ENCODE measurements at places on chromosomes 2 and 18.
A peak's percentile ranks its signal among the peaks of the same experiment; 100 is the strongest.

DNA sequence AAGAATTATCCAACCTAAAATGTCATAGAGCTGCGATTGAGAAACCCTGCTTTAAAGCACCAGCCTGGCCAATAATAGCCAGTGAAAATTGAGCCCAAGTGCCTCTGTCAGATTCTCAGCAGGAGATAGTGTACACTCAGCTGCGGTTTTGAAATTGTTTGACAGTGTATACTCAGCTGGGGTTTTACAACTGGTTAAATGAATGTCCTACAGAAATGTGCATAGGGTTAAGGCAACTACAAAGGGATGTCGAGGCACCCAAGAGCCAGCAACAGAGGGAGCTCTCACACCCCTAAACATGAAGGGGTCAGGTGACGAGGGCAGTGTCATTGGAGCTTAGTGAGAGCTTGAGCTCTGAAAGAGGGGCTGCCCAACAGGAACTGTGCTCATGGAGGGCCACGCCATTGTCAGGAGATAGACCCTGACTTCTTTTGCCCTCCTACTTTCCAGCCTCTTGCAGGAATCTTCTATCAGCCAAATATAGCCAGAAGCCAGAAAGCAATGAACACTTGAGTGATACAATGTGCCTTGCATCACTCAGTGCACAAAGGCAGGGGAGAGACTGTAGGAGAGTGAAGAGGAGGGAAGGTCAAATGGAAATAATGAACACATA is 15.1 kb downstream of the ACTG2 start:
- peak; percentile 26 for DNase-seq

DNA sequence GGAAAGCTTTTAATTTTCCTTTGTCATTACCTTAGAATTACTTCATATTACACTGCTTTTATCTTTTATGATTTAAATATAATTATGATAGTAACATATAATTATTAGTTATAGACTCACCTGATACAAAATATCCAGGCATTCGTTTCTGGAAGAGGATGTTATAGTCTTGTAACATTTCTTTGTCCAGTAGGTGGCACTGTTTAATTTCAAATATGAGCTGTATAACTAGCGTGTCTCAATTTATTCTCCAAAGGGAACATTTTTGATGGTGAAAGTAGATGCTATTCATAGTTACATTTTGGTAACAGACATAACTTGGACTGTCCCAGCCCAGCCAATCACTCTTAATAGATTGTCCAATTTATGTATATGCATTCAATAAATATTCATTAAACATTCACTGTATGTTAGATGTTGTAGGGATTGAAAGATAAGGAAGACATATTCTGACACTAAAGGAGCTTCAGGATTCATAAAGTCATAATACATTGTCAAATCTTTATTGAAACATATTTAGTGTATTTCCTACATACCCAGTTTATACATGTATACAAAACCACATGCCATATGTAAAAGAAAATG is 19.2 kb downstream of the DAW1 start:
- DNase-seq, result peak; percentile 74

DNA sequence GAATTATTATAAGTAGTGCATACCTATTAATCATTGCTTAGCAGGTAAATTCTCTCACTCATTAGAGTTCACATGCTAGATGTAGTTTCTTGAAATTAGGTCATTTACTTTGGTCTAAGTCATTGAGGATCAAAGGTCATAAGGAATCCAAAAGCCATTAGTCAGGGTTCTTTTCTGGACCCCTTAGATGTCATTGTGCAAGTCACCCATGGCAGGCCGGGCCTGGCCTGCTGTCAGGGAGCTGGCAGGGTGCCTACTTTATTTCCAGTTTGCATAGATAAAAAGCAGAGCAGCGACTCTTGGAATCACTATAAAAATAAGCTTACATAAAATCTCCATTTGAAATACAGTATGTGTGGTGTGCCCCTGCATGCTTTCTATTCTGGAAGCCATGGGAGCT is 91.3 kb downstream of the MEIS1 start:
- DNase-seq, result no peak

DNA sequence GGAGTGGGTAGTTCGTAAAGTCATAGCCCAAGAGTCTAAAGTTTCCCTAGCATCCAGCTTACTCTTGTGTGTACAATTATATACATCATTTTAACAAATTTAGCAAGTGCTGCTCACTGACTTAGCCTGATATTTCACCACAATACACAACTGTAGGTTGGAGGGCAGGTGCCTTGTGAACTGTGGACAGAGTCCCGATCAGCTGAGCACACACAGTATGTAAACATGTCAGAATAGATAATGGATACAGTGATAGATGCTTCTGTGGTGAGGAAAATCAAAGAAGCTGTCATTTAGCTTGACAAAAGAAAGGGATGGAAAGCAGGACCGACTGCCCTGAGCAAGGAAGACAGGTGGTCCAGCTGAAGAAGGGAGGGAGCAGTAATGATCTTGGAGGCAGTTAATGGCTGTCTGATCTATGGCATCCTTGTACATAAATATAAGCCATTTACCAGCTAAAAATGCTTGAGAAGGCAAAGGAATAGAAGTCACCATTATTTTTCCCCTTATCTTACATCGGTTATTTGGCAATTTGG is 372.8 kb upstream of the UBE2E3 start:
- no peak for DNase-seq

- no peak for DNase-seq
Measured at GRCh38 chr2:101500860-101501259, 25.9 kb upstream of the RFX8 start.

- no peak for DNase-seq
Measured at GRCh38 chr2:204274429-204274828, 270.8 kb upstream of the PARD3B start.

DNA sequence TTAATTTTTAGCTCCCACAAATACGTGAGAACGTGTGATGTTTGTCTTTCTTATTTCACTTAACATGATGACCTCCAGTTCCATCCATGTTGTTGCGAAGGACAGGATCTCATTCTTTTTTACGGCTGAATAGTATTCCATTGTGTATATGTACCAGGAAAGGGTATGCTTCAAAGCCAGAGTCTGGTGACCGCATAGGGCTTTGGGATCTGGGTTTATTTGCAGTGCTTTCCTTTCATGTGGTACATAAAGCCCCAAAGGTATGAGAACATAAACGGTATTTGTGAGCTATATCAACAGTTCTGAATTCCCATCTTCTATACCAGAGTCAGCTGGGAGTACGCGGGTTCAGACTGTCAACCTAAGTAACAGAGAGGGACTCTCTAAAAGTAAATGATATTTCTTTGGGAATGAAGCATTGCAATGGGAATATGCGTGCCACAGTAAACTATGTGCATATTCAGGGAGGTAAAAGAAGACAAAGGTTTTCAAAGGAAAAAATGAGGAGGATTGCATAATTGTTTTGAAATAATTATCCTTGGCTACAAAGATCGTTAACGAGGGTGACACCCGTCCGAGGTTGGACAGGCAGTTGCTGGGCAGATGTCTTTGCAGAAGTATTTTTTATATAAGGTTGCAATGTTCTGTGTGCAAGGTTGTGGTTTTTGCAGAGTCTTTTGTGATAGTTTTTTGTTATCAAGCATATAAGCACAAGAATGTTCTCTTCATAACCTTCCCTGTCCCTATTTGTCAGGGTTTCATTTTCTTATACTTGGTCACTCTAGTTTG is 24.4 kb downstream of the CRYGD start:
- DNase-seq, result no peak

GRCh38 chr2:240888130-240888889 is 7.6 kb downstream of the MAB21L4 start:
- DNase-seq, result no peak

GRCh38 chr18:24200494-24201290 is 61.8 kb downstream of the CABYR start:
- no peak for DNase-seq

- DNase-seq, result no peak
Measured at GRCh38 chr2:71235930-71236587, 9.2 kb upstream of the PAIP2B start.

GRCh38 chr2:118657466-118657865 is 190.0 kb downstream of the EN1 start:
- no peak for DNase-seq

GRCh38 chr18:6311456-6312215 is 103.1 kb downstream of the L3MBTL4 start:
- DNase-seq, result no peak

- no peak for DNase-seq
Measured at GRCh38 chr2:109724533-109725460, 69.3 kb upstream of the RGPD5 start.

GRCh38 chr18:7559709-7560319 is 7.3 kb upstream of the PTPRM start:
- no peak for DNase-seq

- DNase-seq, result no peak
Measured at GRCh38 chr2:128455721-128456050, 137.0 kb upstream of the HS6ST1 start.

GRCh38 chr2:103218516-103218915 is 456.7 kb downstream of the TMEM182 start:
- DNase-seq, result no peak

- peak; percentile 61 for DNase-seq
Measured at GRCh38 chr2:217142649-217143266, 282.9 kb upstream of the TNP1 start.

DNA sequence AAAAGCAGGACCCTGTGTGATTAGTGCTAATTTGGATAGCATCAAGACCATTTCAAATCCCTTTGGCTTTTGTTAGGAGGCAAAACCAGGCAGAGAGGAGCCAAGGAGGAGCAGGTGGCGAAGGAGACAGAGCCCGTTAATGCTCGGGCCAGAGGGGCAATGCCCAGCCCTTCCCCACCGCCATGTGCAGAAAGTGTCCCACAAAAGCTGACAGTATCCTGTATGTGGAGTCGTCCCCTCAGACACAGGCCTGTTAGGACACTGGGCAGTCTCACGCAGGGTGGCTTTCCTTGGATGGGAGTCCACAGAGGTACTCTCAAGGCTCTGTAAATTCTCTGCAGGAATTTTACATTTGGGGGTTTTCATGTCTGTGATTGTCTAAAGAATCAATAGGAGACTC is 44.8 kb upstream of the TFCP2L1 start:
- no peak for DNase-seq

DNA sequence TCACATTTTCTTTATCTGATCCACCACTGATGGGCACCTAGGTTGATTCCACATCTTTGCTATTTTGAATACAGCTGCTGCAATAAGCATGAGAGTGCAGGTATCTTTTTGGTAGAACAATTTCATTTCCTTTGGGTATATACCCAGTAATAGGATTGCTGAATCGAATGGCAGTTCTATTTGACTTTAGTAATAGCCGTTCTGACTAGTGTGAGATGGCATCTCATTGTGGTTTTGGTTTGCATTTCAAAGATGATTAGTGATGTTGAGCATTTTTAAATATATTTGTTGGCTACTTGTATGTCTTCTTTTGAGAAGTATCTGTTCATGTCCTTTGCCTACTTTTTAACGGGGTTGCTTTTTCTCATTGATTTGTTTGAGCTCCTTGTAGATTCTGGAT is 72.3 kb downstream of the CCDC138 start:
- peak; percentile 70 for DNase-seq

DNA sequence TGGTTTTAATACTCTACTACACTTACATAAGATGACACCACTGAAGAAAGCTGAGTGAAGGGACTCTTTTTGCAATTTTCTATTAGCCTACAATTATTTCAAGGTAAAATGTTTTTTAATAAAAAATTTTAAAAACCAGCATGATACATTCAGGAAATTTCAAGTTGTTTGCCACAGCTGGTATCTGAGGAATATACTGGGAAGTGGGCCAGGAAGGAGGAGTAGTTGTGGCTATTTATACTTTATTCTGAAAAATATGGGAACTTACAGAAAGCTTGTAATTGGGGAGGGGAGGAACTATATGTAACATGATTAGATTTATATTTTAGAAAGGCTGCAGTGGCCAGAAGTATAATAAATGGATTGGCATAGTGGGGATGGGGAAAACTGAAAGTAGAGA is 40.8 kb downstream of the WDR35 start:
- DNase-seq, result no peak

GRCh38 chr2:28977176-28977875 is 3.8 kb upstream of the TOGARAM2 start:
- DNase-seq, result no peak

DNA sequence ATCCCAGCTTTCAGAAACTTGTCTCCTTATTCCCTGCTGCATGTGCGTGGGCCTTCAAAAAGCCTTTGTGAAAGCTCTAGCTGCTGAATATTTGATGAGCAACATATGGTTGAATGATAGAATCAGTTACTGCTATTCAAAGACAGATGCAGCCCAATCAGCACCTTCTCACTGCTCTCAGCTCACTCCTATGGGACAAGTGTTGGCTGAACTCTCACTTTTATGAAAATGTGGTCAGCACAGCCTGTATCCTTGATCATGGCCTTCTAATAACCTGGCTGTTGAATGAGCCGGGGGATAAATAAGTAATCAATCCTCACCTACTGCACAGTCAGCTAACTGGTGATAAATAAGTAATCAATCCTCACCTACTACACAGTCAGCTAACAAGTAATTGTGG is 103.2 kb downstream of the PIEZO2 start:
- DNase-seq, result no peak

- DNase-seq, result no peak
Measured at GRCh38 chr2:195907474-195907873, 161.2 kb downstream of the DNAH7 start.

DNA sequence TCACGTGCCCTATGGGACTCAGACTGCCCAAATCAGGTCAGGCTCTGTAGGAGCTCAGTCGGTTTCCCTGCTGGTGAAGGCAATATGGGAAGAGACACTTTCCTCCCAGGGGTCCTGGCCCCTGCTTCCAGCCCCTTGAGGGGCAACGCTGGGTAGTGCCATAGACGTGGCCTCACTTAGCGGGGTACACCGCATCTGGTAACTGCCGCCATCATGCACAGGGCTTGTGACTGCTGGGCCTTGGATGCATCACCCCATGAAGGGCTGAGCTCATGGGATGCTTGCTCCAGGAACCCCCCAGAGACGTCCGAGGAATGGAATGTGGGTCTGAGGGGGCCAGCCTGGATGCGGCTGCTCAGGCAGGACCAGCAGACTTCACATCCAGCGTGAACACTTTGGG is 127.3 kb upstream of the HDAC4 start:
- DNase-seq, result no peak

DNA sequence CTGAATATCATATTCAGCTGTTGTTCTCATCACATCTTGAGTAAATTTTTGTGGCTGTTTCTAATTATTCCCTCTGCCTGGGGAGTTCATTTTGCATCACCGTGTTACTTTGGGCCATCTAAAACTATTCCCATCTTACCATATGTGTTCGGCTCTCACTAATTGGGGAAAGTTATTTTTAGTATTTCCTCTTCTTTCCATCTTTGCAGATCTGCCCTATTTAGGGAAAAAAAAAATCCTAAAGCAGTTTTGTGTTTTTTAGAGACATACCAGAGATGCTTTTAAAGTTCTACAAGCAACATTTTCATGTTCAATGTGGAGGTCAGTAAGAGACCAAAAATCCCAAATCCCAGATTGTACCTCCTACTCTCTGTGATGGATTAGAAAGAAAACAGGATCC is 111.3 kb upstream of the NDUFV2 start:
- no peak for DNase-seq

GRCh38 chr2:95310216-95310615 is 13.1 kb downstream of the KCNIP3 start:
- DNase-seq, result no peak

GRCh38 chr18:54776282-54776977 is 51.8 kb upstream of the RAB27B start:
- DNase-seq, result peak; percentile 99

GRCh38 chr2:144592500-144593256 is 72.8 kb upstream of the ZEB2 start:
- no peak for DNase-seq

- DNase-seq, result peak; percentile 76
Measured at GRCh38 chr2:227447606-227448005, 24.4 kb upstream of the AGFG1 start.

GRCh38 chr18:3062798-3063680 is 50.1 kb upstream of the LPIN2 start:
- DNase-seq, result peak; percentile 56

- peak; percentile 76 for DNase-seq
Measured at GRCh38 chr2:237456200-237456843, 30.7 kb upstream of the MLPH start.
